ENCODE measurements at places on chromosomes 3 and 15. TPM values are rescaled to one million over a fixed set of nuclear protein-coding genes. Genes with fewer than 3 reads are reported as not detected.
A peak's percentile ranks its signal among the peaks of the same experiment; 100 is the strongest.

DNA sequence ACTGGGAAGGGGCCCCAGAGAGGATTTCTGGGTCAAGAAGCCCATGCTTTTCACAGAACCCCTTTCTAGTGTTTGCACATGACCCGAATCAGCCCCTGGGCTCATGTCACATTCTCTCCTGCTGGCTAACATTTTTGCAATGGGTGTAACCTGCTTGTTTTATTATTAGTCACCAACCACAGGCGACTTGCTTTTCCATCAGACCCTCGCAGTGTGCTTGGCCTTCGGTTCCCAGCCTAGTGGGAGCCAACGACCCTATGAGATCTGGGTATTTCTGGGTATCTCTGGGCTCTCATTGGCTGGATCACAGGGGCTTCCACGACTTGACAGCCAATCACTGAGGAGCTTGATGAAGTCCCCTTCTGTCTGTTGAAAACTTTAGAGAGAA is 11.0 kb upstream of the FBLN2 start:
- DNase-seq: peak; percentile 72

DNA sequence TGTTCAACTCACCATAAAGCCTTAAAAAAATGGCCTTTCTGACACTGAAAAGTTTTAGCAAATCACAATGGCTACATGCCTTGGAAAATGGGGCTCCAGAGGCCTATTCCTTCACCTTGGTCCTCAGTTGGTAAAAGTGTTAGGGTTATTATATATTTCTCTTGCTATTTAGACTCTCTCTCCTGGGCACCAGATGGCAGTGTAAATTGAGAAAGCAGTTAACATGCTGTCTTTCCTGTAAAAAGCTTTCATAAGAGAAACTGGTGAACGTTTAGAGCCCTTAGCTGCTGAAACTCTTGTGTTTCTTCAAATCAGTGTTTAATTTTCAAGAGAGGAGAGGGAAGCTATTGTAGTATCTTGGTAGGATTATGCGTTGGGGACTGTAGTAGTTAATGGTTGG is 89.9 kb downstream of the LRTM1 start:
- no peak for DNase-seq

GRCh38 chr3:128195369-128195768 is 42.1 kb downstream of the EEFSEC start:
- no peak for DNase-seq

ARGFX gene
- polyA plus RNA-seq: not detected

TBC1D2B gene
- polyA plus RNA-seq: 11.4 TPM
